ENCODE measurements at places on chromosomes 2 and 18.

- no peak for DNase-seq
Observed at GRCh38 chr18:23377669-23378301, 75.3 kb upstream of the RIOK3 start.

- DNase-seq, result no peak
Observed at GRCh38 chr2:202005272-202005887, 28.3 kb upstream of the FZD7 start.

- no peak for DNase-seq
Observed at GRCh38 chr18:79410731-79411613, 15.2 kb downstream of the NFATC1 start.

GRCh38 chr2:47905386-47906156 lies 727 bp downstream of the FBXO11 start:
- DNase-seq, result peak; percentile 68

GRCh38 chr2:20304411-20304810 lies 46.2 kb downstream of the PUM2 start:
- DNase-seq, result no peak

DNA sequence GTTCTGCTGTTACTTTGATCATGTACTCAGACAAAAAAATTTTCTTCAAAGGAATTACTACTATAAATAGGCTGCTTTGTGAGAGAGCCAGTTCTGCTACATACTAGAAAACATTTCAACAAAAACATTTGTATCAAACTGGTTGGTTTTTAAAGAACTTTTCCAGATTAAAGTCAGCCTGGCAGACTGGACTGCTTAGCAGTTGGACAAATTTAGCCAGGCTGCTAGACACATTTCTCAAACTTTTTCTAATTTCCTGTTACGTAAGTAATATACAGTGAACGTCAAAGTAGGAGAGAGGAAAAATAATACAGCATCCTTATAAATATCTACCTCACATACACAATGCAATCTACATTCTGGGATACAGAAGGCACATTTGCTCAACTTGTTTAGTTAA lies 109.5 kb downstream of the SP3 start:
- DNase-seq, result no peak

GRCh38 chr2:41062336-41062735 lies 610.4 kb upstream of the SLC8A1 start:
- no peak for DNase-seq
